ENCODE measurements at places on chromosomes 11 and 22.

DNA sequence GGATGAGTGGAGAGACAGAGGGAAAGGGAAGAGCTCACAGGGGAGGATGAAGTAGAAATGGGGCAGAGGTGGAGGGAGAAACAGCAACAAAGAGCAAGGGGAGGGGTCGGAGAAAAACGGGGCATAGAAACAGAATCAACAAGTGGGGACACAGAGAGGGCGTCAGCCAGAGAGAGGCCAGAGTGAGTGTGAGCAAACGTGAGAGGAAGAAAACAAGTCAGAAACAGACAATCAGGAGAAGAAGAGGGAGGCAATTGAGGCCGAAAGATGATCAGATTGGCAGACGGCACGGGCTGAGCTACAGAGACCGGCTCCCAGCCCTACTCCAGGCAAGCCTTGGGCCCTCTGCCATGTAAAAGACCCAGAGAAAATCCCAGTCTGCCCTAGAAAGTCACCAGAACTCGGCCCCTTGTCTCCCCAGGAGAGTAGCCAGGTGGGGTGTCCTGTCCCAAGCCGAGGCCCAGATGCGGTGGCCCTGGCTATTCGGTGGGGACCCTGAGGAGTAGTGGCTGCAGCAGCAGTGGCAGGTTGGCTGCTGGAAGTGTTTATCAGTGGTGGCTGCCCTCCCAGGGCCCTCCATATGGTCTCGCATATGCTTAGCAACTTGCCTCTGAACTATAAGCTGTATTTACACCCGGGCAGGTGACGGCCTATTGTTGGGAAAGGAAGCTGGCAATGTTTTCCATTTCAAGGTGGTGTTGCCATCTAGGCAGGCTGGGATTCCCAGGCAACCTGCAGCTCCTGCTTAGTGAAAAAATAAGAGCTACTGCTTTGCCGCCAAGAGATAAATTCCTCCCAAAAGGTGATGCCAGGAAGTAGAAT is 14.8 kb upstream of the TSPAN18 start:
- no peak for DNase-seq

DNA sequence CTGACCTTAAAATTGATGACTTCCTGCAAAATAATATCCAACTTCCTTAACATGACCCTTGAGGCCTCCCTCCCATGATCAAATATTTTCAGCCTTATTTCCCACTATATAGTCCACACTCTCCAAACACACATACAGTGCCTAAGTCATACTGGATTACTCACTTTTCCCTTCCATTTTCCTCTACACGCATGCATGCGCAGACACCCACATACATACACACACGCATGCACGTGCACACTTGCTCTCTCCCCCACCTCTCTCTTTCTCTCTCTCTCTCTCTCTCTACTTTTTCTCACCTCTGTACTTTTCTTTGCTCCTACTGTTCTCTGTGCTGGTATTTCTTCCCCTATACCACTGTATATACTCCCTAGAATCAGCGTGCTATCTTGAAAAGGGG is 28.1 kb downstream of the DLG2 start:
- DNase-seq = no peak

- no peak for DNase-seq
Observed at GRCh38 chr11:77558380-77558779, 31.4 kb upstream of the AQP11 start.

DNA sequence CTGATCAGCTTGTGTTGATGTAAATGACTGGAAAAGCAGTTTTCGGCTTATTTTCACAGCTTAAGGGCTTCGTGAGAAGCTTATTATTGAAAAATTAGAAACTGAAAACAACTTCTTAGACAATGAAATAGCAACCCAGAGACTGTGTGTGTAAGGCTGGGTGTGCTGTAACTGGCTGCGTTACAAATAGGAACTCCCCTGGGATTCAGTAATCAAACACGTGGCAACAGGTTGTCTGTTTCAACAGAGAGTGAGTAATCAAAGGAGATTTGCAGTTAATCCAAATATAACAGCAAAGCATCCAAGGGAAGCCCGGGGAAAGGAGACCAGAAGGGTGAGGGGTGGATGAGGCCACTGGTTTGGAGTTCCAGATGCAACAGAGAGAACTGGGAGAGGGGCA is 19.2 kb downstream of the NTM start:
- no peak for DNase-seq

GRCh38 chr11:72234514-72234830 is 9.5 kb downstream of the PHOX2A start:
- DNase-seq = no peak

DNA sequence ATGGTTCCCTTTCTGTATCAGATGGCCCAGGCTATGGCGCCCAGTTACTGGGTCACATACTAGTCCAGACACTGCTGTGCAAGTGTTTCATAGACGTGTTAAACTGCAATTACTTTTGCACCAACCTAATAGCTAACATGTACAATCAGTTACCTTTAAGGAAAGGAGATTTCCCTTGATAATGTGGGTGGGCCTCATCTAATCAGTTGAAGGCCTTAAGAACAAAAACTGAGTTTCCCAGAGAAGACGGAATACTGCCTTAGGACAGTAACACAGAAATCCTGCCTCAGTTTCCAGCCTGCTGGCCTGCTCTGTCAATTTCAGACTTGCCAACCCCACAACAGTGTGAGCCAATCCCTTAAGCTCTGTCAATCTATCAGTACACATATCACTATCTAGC is 229.9 kb upstream of the SYN3 start:
- DNase-seq = no peak

DNA sequence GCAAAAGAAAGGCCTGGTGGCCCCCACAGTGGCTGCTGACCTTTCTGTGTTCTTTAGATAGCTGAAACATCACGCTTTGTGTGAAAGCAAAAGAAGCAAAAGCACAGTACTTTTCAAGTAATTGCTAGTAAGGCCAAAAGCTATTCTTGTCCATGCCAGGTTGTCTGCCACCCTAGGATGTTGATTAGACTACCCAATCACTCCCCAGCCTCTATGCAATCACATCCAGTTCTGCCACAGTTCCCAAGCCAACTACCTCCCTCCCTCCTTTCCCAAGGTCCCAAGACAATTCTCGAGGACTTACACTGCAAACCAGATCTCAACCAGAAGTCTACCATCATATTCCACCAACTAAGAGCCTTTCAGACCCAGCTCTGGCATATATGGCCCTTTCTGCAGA is 46.2 kb downstream of the RDX start:
- no peak for DNase-seq

- no peak for DNase-seq
Observed at GRCh38 chr11:1883346-1884302, 8.1 kb downstream of the PRR33 start.

GRCh38 chr11:20088397-20089225 is 71.7 kb downstream of the DBX1 start:
- DNase-seq = no peak

GRCh38 chr11:403761-404431 is 9.9 kb downstream of the PKP3 start:
- no peak for DNase-seq

- no peak for DNase-seq
Observed at GRCh38 chr22:42062506-42063170, 8.0 kb downstream of the NAGA start.

DNA sequence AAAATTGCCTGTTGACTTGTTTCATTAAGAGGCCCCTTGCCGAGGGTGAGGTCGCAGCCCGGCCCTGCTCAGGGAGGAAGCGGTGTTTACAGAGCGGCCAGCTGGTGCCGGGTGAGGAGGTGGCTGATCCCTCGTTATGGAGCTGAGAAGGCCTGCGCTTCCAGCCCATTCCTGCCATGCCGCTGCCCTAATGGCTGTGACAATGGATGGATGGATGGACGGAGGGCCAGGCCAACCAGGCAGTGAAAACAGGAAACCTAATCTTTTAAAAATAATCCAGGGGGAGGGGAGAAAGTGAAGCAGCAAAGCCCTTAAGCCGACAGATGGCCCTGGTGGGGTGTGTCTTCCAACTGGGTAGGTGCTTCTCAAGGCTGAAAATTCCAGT is 38.5 kb downstream of the BCR start:
- DNase-seq = no peak

DNA sequence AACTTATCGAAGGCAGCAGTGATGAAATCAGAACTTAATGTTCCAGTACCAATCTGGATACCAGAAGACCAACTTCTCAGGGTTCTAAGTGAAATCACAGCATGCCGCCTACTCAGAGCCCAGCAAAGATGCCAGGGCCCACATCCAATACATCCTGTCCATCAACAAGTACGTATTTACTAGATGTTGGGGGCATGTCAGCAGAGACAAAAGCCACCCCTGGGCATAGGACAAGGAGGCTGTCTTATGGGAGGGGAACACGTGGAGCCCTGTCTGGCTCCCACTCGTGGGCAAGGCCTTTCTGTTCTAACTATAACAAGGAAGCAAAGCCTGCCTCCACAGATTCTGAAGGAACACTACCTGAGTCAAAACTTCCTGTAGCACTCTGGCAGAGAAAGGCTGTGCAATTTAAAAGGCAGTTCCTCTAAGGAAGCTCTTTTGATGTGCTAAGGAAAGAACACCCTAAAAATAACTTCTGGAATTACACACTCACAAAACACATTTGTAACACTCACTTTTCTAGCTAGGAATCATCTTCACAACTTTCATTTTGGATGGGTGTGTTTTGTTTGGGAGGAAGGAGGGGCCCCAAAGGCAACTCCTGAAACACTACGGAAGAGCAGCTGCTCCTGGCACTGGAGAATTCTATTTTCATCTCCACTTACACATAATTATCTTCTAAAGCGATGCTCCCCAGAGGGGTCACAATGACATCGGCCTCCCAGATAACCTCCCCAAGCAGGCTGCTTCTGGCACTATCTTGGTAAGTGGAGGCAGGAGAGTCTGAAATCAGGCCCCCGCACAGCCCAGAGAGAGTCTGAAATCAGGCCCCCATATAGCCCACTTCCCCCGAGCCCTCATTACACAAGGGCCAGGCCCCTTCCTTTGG is 14.2 kb downstream of the SMCO4 start:
- no peak for DNase-seq

DNA sequence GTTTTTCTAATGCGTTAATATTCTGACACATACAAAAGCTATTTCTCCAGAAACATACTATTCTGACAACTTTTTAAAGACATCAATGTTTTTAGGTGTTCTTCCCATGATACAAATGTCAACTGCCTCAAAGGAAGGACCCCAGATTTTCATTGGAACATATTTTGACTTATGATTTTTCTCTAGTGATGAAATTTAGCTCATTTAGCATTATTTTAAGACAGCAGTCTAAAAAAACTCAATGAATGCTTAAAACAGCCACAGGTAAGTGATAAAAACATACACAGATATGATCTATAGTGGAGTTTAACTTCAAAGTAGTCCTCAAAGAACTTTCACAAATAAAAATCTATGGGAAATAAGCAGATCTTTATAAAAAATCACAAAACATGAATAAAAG is 24.9 kb downstream of the XKR3 start:
- no peak for DNase-seq

DNA sequence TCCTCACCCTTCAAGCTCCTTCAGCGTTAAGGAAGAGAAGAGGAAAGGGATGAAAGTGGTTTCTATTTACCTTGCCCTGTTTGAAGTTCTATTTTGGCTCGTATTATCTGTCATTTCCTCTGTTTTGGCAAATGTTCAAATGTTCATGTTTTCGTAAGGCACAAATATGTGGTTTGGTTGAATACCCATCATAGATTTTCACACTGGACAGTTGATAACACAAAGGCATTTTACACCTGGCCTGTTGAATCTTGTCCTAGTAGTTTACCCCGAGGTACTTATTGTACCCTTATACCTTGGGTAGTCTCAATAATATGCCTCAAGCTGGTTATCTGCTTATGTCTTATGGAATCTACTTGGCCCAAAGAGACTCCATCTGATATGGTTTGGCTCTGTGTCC is 706.9 kb downstream of the METTL15 start:
- DNase-seq = no peak

DNA sequence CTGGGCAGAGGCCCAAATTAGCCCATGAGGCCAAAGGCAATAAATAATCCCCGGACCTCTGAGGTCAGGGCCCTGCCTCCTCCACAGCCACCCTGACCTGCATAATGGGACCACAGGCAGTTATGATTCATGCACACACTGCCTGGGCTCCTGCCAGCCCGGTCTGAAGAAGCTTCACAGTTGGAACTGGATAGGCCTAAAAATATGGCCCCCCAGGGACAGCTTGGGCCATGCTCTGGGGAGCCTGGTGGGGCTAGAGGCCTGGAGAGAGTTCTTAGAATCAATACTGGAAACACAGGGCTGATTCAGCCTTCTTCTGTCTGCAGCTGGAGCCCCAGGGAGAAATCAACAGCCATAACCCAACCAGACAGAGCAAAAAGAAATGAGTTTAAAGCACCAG is 112.8 kb upstream of the CADM1 start:
- no peak for DNase-seq

DNA sequence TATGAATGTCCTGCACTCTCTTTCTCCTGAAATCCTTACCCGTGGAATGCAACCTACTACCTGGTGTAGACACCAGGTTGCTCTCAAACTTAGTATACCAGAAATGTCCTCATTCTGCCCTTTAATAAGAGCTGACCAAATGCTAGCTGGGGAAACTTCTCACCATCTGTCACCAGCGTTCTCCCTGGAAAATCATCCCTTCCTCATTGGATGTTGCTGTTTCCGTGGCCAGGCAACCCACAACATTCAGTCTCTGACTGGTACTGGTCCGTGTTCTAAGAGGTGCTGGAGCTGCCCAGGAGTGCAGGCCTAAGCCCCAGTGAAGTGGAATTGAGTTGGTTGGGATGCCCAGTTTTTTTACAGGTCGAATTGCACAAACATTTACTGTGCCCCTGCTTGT is 40.7 kb upstream of the RAB1B start:
- no peak for DNase-seq

- no peak for DNase-seq
Observed at GRCh38 chr11:10388574-10388973, 66.5 kb upstream of the AMPD3 start.

DNA sequence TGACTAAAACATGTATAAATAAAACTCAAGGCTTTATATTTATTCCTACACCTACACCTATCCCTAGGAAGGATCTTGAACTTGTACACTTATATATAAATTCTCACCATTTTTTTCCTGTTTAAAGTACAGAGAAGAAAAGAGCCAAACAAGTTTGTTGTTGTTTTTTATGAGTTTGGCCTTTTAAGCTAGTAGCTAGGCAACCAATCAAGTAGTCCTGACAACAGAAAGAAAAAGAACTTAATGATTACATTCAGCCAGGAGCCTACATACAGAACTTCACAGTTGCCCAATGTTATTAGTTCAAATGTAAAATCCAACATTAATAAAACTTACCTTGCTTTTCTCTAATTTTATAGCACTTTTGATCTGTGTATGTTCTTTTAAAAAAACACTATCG is 316.2 kb downstream of the SOX6 start:
- no peak for DNase-seq

DNA sequence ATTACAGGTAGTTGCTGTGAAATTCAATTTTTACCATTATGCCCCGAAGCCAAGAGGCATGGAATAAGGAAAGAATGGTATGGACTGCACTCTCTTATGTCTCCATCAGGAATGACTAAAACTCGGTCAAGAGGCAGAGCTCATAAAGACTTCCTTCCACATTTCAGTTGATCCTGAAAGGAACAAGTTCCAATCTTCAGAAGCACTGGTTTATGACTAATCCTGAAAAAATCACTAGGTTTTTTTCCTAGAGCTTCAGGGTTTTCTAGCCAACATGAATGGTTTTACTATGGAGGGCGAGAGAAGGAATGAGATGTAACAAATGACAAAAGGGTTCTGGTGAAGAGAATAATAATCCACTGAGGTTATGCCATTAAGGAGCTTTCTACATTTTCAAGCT is 832.2 kb downstream of the NTM start:
- DNase-seq = no peak

All from T-helper 2 cell treated with Interferon-gamma antibody and Interleukin-4, amounts not matched to agents 5 μg/mL and 100 μg/mL, for 36 hours (primary cell).